GM13976 (cell line): ENCODE measurements at places on chromosomes 1 and 21.

DNA sequence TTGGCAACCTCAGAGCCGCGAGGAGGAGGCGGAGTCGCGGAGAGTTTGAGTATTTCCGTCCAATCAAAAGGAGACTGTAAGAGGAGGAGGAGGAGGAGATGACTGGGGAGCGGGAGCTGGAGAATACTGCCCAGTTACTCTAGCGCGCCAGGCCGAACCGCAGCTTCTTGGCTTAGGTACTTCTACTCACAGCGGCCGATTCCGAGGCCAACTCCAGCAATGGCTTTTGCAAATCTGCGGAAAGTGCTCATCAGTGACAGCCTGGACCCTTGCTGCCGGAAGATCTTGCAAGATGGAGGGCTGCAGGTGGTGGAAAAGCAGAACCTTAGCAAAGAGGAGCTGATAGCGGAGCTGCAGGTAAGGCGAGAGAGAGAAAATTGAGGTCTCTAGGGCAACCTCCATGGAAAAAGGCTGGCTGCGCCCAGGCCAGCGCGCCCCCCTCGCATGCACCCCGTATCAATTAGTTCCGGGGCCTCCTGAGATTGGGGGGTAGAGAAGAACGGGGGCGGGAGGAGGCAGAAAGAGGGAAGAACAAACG is at the start of gene PHGDH:
TSS of gene PHGDH (plus strand) at position 131 of the 538 bp plus-strand sequence. CDS start at position 220, 89 bp downstream.
- DNase-seq: peak; percentile 80

GRCh38 chr1:69121723-69122122 is 446.0 kb upstream of the LRRC7 start:
- DNase-seq: no peak

DNA sequence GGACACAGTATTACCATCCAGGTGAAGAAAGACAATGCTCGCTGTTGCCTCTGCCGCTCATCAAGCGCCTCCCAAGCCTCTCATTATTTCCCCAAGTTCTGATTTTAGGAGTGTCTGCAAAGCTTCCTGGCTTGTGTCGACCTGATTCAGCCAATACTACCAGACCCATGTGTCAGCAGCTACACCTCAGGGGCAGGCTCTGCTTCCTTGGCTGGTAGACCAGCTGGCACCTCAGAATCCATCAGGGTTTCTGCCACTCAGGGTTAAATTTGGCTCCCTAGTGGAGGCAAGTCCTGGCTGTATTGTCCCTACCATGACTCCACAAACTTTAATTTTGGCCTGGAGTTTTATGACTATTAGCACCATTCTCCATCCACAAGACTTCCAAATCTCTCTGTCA is 35.4 kb downstream of the SUSD4 start:
- no peak for DNase-seq

DNA sequence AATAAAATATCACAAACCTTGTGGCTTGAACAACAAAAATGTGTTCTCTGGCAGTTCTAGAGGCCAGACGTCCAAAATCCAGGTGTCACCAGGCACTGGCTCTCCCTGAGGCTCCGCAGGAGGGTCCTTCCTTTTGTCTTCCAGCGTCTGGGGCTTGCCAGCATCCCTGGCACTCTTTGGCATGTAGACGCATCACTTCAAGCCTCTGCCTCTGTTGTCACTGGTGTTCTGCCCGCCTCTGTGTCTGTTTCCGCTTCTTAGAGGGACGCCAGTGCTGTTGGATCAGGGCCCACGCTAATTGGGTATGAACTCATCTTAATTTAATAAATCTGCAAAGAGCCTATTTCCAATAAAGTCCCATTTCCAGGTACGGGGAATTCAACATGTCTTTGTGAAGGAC is 273.7 kb upstream of the C1orf174 start:
- no peak for DNase-seq

DNA sequence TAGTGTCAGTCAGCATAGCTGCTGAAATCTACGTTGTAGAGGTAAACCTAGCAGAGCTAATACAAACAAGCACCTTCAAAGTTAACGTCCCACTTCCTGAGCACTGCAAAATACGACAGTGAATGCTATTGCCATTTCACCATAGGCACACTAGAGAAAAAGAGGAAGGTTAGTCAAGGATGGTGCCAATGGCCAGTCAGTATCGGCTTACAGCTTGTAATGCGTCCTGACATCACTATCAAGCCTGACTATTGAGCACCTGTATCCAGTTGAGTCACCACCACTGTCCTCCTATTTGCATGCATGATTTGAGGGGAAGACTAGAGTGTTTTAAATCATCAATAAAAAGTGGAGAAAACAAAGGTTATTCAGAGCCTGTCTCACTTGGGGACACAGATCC is 34.4 kb downstream of the NUCKS1 start:
- DNase-seq: no peak

DNA sequence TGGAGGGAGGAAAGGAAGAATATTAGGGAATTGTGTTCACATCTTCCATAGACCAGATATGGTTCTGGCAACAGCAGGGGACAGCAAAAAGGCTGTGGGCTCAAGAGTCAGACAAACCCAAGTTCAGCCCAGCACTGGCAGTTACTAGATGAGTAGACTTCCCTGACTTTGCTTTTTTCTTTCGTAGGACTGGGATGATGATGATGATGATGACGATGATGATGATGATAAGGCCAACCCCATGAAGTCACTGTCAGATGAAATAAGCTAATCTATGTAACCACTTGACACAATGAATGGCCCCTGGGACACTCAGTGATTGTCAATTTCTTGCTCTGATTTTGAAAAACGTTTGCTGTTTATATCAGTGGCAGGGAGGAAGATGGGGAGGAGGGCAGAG is 109.6 kb downstream of the TNR start:
- DNase-seq: no peak

DNA sequence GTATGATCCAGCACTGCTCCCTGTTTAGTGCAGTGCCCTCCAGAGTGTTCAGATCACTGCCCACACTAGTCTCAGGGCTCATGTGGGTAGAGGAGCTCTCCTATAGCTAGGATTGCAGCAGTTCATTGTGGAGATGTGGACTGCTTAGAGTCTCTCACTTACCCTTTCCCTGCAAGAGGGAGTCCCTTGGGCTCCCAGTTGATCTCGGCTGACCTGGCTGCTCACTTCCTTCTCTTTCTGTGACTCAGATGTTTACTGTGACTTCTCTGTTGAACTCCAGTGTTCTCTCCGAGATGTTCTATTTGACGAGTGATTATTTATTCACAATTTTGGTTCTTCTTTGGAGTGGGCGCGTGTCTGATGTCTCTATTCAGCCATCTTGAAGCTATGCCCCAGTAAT is 141.9 kb downstream of the PTBP2 start:
- no peak for DNase-seq

GRCh38 chr1:40058453-40059337 is 18.2 kb downstream of the CAP1 start:
- no peak for DNase-seq

GRCh38 chr1:59856725-59857338 is 42.1 kb downstream of the HOOK1 start:
- no peak for DNase-seq

GRCh38 chr1:227886993-227887696 is 60.6 kb downstream of the WNT9A start:
- peak; percentile 39 for DNase-seq

DNA sequence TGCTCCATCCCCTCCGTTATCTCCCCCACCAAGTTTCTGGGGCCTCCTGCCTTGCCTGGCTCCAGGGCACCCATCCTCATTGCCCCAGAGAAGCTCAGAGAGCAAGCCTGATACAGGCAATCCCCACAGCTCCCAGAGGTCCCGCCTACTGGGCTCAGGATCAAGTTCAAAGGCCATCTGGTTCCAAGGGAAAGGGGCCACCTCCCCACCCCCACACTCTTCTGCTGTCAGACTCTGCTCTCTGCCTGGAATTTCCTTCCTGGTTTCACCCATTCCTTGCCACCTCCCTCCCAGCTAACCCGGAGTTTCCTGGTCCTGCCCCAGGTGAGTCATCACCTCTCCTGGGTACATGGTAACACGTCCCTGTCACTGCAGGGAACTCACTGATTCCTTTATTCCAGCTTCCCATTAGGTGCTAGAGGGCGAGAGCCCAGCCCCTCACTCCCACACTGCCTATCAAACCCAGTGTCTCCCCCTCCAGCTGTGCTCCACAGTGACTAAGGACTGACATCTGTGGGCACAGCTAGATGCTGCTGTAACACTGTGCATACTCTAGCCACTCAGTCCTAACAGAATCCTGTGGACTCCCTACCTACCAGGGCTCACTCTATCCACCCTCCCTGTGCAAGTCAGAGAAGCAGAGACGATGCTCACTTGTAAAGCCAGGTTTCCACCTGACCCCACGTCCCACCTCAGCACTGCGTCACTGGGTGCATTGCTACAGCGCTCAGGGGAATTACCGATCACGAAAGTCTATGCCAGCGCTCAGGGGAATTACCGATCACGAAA is 21.8 kb downstream of the RSPH1 start:
- DNase-seq: peak; percentile 53

- no peak for DNase-seq
These were observed 651.8 kb downstream of the LMO4 start for GRCh38 chr1:87980494-87980893.

GRCh38 chr21:31184876-31185275 is 146.6 kb upstream of the KRTAP19-8 start:
- no peak for DNase-seq

DNA sequence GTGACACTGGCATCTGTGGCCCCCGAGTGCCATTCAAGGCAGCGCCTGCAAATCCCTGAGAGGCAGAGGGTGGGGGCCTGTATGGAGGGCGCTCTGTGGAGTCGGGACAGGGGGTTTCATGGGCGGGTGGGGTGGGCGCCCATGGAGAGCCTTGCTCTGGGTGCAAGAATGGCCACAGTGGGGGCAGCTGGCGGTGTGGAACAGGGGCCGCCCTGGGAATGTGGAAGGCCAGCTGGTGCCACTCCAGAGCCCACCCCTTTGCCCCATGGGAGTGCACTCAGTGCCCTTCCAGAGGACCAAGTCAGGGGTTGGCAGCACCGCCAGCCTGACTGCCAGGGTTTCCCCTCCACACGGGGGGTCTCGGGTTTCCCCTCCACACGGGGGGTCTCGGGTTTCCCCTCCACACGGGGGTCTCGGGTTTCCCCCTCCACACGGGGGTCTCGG is 55.0 kb upstream of the TRAPPC10 start:
- DNase-seq: no peak

- DNase-seq: no peak
These were observed 10.0 kb upstream of the CDA start for GRCh38 chr1:20578721-20579395.

- DNase-seq: no peak
These were observed 86.8 kb upstream of the ARHGAP29 start for GRCh38 chr1:94324178-94324544.

GRCh38 chr1:7550261-7550865 is 220.7 kb upstream of the VAMP3 start:
- DNase-seq: no peak

- no peak for DNase-seq
These were observed 6.9 kb upstream of the IL22RA1 start for GRCh38 chr1:24149866-24150233.

- DNase-seq: no peak
These were observed 182.0 kb upstream of the SGIP1 start for GRCh38 chr1:66351913-66352312.

DNA sequence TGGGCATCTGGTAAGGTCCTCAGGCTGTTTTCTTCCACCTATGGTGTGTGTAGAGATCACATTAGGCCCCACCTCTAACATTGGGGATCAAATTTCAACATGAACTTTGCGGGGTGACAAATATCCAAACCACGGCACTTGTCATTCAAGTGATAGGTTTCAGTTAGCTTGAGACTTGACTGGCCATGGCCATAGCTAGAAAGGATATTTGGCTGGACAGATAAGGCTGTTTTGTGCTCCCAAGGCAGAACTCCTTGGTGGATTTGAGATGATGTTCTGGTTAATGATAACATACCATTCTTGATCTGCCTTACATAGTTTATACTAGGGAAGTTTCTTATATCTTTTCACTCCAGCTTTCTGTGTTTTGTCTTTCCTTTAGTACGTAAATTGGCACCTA is 48.5 kb downstream of the CELF3 start:
- no peak for DNase-seq

GRCh38 chr1:152942161-152942560 is 4.8 kb upstream of the SPRR5 start:
- no peak for DNase-seq

- no peak for DNase-seq
These were observed 231.1 kb upstream of the SGIP1 start for GRCh38 chr1:66302815-66303214.

DNA sequence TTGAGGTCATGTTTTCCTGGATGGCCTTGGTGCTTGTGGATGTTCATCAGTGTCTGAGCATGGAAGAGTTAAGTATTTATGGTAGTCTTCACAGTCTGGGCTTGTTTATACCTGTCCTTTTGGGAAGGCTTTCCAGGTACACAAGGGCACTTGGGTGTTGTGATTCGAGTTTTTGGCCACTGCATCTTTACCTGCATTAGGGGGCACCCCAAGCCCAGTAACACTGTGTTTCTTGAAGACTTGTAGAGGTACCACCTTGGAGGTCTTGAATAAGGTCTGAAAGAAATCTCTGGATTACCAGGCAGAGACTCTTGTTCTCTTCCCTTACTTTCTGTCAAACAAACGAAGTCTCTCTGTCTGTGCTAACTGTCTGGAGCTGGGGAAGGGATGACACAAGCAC is 34.4 kb upstream of the ROR1 start:
- no peak for DNase-seq

DNA sequence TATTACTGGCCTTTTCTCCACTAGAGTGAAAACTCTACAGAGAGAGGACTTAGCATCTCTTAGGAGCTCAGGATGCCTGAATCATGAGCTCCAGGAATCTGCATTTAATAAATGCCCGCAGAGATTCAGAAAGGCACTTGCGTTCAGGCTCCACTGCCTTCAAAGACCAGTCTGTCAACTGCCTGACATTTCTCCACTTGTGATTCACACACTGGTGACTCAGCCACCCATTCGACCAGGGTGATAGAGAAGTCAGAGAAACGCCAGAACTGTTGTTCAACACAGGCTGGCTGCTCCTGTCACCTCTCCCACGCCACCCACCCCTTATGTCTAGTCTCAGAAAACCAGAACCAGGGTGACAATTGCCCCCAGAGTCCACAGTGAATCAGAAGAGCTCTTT is 26.9 kb upstream of the LBR start:
- DNase-seq: peak; percentile 45

GRCh38 chr1:199489594-199489993 is 537.9 kb upstream of the NR5A2 start:
- DNase-seq: no peak

DNA sequence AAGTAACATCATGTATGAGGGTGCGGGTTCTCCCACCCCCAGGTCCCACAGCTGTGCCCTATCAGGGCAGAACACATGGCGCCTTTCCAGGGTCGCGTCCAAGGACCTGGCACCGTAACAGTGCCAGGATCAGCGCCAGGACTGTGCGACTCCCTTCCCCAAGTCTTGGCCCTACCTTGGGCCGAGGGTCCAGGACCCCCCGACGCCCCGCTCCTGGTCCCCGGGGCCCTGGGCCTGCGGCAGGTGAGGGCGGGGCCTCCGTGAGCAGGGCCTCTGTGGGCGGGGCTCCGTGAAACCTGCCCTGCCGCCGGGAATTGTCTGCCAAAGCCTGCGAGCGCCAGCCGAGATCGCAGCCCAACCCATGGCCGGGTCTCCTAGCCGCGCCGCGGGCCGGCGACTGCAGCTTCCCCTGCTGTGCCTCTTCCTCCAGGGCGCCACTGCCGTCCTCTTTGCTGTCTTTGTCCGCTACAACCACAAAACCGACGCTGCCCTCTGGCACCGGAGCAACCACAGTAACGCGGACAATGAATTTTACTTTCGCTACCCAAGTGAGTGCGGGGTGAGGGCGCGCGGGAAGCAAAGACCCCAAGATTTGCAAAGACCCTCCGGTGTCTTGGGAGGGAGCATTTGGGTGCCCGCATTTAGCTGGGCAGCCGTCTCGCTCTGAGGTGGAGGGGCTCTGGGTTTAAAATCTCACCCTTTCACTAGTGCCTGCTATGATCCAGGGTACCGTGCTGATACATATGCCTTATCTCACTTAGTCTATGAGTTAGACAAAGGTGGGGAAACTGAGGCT is at the start of gene RHBG:
TSS of gene RHBG (plus strand) at position 323 of the 796 bp plus-strand sequence. CDS start at position 362, 39 bp downstream.
- no peak for DNase-seq
